ENCODE measurements at places on chromosomes 4 and X. TPM values are rescaled to one million over a fixed set of nuclear protein-coding genes. Genes with fewer than 3 reads are reported as not detected.
A peak's percentile ranks its signal among the peaks of the same experiment; 100 is the strongest.

The ARAP2 gene
- total RNA-seq: 16.0 TPM

The CYSLTR1 gene
- total RNA-seq: 0.68 TPM

The PRKG2 gene
- total RNA-seq: 0.90 TPM

DNA sequence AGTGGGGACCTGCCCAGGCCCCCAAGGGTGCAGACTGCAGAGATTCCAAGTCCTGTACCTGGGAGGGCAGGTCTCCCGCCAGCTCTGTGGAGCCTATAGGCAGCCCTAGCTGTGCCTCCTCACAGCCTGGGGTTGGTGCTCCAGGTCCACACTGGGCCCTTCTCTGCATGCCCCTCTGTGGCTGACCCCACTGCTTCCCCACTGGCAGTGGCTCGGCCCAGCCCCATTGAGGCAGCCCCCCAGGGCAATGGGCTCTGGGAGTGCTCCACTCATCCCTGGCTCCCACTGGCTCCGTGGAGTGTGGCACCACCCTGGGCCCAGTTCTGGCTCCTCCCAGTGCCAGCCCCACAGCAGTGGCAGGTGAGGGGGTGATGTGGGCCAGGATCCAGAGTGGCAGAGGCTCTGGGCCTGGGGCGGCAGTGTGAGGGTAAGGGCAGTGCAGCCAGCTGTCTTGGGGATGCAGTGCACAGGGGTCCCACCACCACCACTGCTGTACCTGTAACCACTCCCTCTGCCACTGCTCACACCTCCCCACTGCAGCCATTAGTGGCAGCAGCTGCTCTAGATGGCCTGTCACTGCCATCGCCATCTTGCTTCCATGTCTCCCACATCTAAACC, 312.2 kb downstream of the GPM6A start:
- H3K4me1 ChIP-seq: no peaks in the 10 kb centered on the region
- H3K36me3 ChIP-seq: no peaks in the 10 kb centered on the region
- H3K27ac ChIP-seq: no peak overlapping the region
- no peak for DNase-seq

DNA sequence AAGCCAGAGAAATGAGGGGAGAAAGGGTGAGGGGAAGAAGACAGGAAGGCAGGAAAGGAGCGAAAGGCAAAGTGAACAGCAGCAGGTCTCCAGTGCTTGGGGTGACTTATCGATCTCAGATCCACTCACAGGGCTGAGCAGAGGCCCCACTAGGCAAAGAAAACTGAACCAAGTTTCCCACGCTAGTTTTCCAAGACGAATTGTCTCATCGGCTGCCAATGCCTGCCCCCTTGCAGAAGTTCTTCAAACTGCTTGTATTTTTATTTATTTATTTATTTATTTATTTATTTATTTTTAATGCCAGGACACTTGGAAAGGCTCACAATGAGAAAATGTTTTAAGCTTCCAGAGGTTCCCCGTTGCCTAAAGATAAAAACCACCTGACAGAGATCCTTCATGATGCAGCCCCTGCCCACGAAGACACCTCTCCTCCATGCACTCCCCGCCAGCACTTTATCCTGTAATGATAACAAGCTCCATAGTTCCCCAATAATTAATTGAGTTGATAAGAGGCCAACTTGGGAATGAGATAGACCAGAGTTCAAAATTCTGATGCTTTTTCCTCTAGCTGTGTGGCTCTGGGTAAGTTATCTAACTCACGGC, 43.2 kb downstream of the QDPR start:
- no peak overlapping the region for H3K4me3 ChIP-seq
- H3K4me1 ChIP-seq: no peaks in the 10 kb centered on the region
- H3K27ac ChIP-seq: no peak overlapping the region
- H3K36me3 ChIP-seq: no peaks in the 10 kb centered on the region

The PPBP gene
- not detected for total RNA-seq

DNA sequence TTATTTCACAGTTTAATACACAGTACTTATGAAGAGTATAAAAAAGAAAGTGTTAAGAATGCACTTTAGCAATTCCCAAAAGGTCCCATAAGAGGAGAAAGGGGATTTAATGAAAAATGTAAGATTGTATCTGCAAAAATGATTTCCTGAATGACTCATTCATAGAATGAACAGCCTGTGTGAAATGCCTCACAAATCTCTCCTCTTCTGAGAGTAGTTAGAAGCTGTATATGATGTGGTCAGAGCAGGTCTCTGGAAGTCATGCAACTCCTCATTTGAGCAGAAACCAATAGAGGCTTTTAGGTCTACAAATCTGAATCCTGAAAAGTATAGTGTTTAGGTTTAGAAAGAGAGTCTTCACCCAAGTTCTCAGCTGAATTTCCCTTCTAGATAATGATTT, 381.3 kb upstream of the INTU start:
- no peak overlapping the region for H3K4me3 ChIP-seq
- no peak for DNase-seq
- no peaks in the 10 kb centered on the region for H3K27me3 ChIP-seq
- no peaks in the 10 kb centered on the region for H3K36me3 ChIP-seq
- no peak overlapping the region for H3K27ac ChIP-seq

The ASB12 gene
- 0.18 TPM for total RNA-seq

The MAGEA11 gene
- not detected for total RNA-seq

The S100P gene
- total RNA-seq: 1.1 TPM

GRCh38 chrX:96683997-96684338, 674 bp upstream of the DIAPH2 start:
- peak overlapping the region; percentile 97 for H3K4me3 ChIP-seq
- H3K36me3 ChIP-seq: no peaks in the 10 kb centered on the region
- DNase-seq: no peak
- no peaks in the 10 kb centered on the region for H3K27me3 ChIP-seq

The RNF150 gene
- 40.7 TPM for total RNA-seq

The NXT2 gene
- 10.3 TPM for total RNA-seq

Data from mesothelial cell of epicardium (in vitro differentiated cells).